ENCODE measurements at places on chromosomes 3 and 15.

DNA sequence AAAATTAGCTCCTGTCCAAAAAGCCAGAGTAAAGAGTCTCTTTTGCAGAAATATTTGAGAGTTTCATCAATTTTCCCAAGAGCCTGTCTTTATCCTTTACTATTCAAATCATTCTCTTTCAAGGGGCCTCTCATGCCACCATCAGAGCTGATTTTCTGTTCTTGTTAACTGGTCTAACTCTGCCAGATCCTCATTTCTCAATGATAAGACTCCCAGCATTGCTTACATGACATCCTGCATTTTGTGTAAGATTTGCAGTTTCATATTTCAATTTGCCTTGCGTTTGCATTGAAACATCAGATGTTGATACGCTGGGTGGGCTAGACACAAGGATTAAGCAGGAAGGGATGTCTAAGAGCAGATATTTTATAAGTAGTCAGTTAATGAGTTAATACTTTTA lies 228.7 kb downstream of the TBL1XR1 start:
- DNase-seq: no peak

GRCh38 chr15:26182441-26182840 lies 319.3 kb upstream of the ATP10A start:
- no peak for DNase-seq

- no peak for DNase-seq
These were observed 17.8 kb upstream of the SEC62 start for GRCh38 chr3:169948559-169949448.

GRCh38 chr15:84755736-84756527 lies 7.5 kb downstream of the ZNF592 start:
- no peak for DNase-seq

DNA sequence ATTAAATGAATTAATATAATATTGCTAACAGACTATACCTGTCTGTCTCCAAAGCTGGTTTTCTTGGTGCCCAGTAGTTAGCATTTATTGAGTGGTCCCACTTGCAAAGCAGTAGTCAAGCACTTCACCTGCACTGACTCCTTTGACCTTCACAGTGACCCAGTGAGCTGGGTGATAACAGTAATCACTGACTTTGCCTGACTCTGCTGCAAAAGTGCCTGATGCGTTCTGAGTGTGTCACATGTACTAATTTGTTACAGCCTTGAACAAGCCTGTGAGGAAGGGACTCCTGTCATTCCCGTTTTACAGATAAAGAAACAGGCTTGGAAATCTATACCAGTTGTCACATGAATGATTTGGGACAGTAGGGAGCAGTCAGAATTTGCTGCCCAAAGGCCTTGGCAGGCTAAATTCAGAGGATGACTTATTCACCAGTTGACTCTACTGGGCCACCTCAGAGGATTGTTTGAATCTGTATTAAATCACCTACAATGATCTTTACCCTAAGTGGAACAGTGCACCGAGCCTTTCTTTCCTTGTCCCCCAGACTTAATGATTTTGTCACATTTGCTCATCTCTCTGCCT lies 116.6 kb upstream of the PLXNA1 start:
- DNase-seq: no peak

DNA sequence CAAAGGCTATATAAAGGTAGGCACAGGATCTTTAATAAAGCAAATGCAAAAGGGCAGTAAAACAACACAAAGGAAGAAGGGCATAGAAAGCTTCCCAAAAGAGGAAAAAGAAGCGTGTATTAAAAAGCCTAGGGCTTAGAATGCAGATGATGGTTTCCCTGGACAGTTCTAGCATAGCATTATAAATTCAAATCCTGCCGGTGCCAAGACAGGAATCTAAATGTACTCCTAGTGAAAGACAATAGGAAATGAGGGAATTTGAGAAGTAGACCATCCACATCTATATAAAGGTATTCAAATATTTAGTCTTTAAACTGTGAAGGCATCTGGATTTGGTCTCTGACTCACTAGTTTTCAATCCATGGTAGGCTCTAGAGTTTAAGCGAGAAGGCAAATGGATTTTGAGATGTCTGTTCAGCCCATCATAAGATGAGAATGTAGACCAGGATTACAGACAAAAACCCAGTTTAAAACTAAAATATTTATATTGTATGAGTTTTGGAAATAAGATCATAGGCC lies 431.8 kb downstream of the TBL1XR1 start:
- DNase-seq: no peak

DNA sequence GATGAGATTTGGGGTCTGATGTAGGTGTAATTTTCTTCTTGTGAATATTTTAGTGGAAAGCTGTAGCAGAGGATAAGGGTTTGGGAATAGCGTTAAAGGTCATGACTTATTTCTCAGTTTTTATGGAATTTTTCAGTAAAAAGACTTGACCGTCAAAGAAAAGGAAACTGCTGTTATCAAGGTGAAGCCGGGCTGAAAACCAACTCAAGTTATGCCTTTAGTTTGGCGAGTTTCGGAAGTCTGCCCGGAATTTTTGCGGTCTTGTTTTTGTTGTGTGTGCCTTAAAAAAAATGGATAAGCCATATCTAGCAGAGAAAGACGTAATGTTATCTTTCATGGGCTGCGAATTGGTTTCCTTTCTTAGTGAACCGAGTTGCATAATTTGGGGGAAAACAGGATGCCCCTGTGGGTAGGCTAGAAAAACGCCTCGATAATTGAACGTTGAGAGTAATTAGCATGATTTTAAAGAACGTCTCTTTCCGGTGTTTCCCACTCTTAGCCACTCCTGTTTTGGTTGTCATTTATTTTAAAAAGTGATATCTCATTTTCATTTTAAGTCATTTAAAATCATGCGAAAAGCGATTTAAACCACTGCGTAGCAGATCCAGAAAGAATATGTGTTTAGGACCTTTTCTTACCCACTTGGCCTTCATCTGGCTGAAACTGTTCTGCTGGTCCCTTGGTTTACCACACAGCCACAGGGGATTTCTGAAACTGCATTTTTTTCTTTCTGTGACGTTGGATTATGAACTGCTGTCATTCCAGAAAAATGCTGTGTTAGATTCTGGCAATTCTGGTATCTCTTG lies 1.1 kb downstream of the NFKBIZ start:
- peak; percentile 71 for DNase-seq

DNA sequence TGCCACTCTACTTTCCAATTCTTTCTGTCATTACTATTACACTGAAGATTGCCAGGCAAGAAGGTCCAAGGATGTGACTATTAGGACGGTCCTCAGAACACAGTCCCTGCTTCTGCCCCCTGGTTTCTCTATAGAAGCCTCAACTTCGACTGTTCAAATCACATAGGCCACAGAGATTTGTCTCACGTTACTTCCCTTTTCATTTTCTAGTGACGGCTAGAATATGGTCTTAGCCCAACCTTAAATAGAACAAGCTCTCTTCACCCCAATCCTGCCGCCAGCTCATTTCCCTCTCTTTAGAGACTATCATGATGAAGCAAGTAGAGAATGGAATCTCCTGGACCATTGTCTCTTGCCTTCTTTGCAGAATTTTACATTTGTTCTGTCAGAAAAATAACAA lies 84.9 kb downstream of the TIGIT start:
- peak; percentile 37 for DNase-seq

DNA sequence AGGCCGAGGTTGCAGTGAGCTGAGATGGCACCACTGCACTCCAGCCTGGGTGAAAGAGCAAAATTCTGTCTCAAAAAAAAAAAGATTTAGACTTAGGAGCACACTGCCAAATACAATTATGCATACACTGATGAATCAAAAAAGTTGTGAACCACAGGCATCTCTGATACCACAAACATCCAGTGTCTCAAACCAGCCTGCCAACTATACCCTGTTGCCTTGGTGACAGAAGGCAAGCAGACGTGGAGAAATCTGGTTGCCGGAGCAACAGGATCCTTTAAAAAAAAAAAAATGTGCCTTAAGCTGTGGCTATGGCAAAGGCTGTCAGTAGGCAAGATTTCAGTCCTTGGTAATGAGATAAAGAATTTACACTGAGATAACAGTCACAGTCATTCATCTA lies 202.3 kb downstream of the NEK10 start:
- DNase-seq: peak; percentile 55

DNA sequence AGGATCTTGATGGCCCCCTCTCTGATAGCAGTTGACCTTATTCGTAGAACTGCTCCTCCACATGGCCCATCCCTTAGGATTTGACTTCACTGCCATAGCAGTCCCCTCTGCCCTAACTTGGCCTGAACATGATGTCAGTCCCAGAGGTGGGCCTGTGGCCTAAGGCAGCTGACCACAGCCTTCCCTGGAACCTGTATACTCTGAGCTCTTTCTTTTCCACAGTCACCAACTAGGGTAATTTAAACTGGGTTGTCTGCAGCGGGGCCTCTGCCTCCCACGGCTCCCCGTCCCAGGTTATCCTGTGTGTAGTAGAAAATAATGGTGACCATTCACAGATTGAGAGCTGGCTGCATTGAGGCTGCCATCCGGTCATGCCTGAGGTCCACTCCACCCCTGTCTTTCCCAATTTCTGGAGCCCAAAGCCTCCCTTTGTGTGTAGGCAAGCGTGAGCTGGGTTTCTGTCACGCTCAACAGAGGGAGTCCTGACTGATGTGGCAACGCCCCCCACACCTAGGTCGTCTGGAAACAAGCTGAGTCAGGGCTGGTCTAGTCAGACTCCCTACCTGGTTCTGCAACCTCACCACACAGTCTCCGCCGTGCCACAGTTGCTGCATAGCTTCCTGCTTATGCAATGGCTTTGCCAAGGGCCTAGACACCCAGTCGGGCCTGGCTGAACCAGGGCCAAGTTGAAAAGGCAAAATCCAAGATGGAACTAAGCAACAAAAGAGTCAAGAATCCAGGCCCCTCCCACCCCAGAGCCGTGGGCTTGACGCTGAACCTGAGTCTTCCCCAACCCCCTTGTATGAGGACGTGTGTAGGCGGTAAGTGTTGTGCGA lies 284.5 kb downstream of the XXYLT1 start:
- DNase-seq: peak; percentile 57

- no peak for DNase-seq
These were observed 947.3 kb downstream of the ROBO1 start for GRCh38 chr3:78820542-78820941.

GRCh38 chr3:76400141-76400540 lies 614.8 kb upstream of the ZNF717 start:
- DNase-seq: no peak

DNA sequence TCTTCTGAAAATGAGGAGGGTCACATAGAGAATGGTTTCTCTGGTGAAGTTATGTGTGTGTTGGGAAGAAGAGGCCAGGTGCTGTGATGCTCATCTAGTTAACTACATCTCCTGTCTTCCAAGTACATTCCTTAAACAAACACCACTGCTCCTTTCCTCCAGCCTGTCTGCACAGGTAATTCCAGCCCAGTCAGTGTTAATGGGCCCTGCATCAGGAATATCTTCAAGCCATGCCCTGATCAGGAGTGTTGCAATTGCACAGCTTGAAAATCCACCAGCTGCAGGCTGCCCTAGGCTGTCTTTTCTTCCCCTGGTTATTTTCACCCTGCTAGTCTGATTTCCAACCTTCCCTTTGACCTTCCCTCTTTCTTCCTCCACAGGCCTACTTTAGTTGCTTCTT lies 41.9 kb upstream of the LMOD3 start:
- no peak for DNase-seq

- DNase-seq: peak; percentile 51
These were observed 74.2 kb downstream of the NMD3 start for GRCh38 chr3:161295325-161295724.

- no peak for DNase-seq
These were observed 59.5 kb downstream of the BFSP2 start for GRCh38 chr3:133459400-133459799.

DNA sequence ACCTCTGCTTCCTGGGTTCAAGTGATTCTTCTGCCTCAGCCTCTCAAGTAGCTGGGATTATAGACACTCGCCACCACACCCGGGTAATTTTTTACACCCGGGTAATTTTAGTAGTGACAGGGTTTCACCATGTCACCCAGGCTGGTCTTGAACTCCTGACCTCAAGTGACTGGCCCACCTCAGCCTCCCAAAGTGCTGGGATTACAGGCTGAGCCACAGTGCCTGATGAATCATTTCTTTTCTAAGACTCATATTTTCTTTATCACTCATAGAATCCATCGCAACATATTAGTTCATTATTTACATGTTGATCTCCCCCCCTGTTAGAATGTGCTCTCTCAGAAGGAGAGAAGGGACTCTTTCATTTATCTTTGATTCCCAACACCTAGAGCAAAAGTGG lies 109.5 kb upstream of the PTPRG start:
- DNase-seq: no peak
